ENCODE measurements at places on chromosomes 16 and 17.

DNA sequence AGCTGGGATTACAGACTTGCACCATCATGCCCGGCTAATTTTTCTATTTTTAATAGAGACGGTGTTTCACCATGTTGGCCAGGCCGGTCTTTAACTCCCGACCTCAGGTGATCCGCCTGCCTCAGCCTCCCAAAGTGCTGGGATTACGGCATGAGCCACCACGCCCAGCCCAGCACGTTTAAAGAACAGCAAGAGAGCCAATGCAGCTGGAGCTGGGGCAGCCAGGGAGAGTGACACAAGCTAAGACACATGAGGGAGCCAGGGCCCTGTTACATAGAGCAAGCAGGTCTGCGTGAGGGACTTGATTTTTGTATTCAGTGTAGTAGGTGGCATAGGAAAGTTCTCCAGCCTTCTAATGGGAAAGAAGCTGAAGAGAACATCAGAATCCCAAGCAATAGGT is 21.7 kb upstream of the GOSR2 start:
- no peak for DNase-seq

GRCh38 chr17:10271106-10271562 is 72.7 kb upstream of the GAS7 start:
- no peak for DNase-seq

GRCh38 chr17:9475101-9475658 is 100.4 kb downstream of the STX8 start:
- DNase-seq = no peak

DNA sequence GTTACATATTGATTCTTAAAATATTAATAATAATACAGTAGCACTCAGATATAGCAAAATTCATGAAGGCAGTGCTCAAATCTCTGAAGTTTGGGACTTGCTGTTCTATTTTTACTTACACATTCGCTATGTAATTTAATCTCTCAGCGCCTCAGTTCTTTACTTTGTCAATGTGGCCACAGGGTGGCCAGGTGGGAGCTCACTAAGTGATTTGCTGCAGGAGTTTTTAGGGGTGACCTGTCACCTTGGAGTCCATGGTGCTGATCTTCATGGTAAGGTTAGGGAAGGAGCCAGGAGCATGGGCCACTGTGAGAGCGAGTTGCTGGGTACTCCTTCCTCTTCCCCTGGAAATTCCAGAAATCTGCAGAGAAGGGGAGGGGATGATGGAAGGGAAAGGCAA is 28.1 kb downstream of the VWA3A start:
- DNase-seq = no peak

- no peak for DNase-seq
Measured at GRCh38 chr17:8532021-8532420, 96.3 kb downstream of the NDEL1 start.

DNA sequence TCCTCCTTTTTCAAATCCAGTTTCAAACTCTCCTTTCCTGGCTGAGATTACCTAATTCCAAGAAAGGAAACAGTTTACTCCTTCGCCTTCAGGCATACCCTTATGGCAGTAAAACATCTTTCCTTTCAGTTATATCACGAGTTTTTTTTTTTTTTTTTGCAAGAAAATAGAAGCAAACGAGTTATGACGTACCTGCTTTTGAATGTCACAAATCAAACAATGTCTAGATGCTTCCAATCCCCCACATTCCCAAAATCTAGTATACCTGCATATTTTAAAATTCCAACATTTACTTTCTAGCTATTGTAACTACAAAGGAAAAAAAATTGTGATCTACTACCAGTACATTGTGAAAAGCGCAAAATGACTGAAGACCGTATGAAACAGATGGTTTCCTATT is 28.9 kb downstream of the GSPT1 start:
- DNase-seq = no peak
